Activated CD4-positive, alpha-beta T cell treated with anti-CD3 and anti-CD28 coated beads for 24 hours (primary cell): ENCODE measurements at places on chromosomes 3 and 15.
A peak's percentile ranks its signal among the peaks of the same experiment; 100 is the strongest.

GRCh38 chr15:72169236-72169920 lies 28.2 kb downstream of the GRAMD2A start:
- DNase-seq = no peak

DNA sequence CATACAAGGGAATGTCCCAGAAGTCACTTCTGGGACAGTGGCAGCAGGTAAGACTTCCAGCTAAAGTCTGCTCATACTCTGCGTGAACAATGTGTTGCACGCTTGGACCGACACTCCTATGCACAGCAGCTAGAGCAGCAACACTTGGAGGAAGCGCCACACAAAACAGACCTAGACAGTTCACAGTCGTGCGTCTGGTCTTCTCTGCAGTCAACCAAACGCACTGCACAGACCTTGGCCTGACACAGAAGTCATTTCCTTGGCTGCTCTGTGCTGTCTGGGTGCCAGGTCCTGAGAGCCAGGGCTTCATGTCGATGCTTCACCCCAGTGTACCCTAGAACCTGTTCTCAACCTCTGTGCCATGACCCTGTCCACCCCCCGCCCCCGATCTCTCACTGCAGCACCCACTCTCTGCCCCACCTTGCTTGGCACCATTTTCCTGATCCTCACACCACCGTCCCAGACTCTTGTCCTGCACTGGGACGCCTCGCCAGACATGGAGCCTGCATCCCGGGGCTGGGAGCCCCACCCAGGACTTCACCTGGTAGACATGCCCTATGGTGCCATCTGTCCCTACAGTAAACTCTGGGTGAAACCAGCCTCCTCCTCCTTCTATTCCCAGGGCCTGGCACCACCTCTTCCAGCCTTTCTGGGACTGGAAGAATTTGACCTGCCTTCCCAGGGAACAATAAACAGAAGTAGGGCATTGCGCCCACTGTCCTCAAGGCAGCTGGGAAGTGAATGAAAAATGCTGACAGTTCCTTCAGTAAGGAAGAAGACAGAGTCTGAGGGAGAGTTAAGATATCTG lies 3.1 kb downstream of the ATP10A start:
- DNase-seq = no peak

- DNase-seq = no peak
Measured at GRCh38 chr3:9715136-9715535, 11.5 kb downstream of the CPNE9 start.

DNA sequence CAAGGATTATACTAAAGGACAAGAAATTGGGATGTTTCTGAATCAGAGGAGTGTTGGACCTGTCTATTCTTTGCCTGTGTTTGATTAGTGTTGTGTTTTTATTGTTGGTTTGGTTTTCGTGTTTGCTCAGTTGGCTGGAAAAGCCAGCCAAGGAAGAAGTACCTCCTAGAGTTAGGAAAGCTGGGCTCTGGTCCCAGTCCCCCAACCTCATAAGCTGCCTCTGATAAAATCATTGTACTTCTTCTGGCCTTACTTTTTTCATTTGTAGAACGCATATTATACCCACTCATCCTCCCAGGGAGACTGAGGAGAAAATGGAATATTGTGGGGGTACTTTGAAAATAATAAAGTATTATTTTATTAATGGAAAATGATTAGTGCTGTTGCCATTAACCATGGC lies 177.4 kb upstream of the TRIM42 start:
- DNase-seq = no peak

GRCh38 chr15:28932361-28932760 lies 46.6 kb downstream of the APBA2 start:
- no peak for DNase-seq

DNA sequence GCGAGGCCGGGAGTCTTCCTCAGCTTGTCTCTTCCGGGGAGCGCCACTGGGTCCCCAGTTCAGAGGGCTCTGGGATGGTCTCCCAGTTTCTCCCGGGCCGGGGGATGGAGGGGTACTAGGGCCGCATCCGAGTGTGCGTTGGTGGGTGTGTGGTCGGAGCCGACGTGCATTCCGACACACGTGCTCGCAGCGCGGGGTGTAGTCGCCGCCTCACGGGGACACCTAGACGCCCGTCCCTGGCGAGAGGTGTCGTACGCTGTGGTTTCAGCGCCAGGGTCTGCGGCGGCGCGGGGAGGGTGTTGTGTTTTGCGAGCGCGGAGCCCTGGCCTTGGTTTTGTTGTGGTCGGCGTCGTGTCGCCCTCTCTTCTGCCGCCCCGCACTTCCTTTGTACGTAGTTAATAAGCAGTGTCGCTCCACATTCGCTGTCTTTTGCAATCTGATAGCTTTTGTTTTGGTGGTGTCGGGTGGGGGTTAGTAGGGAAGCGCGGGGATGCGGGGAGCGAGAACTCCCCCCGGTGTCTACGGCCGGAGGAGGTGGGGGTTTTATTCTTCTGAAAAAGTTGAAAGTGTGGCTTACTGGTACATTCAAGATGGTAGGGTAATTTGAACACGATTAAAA lies 2.2 kb downstream of the IGF1R start:
- peak; percentile 15 for DNase-seq

GRCh38 chr3:172317984-172318383 lies 130.3 kb downstream of the GHSR start:
- no peak for DNase-seq

DNA sequence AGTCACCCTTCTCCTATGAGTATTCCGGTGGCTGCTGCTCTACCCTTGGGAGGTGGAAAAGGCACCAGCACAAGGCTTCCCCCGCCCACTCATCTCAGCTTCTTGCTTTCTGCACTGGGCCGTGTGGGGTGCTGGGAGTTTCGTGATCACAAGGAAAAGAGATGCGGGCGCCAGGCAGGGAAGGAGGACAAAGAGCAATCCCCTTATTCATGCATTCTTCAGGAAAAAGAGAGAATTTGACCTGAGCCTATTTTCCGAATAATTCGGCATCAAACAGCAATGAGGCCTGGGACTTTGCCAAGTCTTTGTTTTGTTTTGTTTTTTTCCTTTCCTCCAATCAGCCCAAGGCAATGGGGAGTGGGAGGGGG lies 102.2 kb upstream of the LPP start:
- DNase-seq = no peak

DNA sequence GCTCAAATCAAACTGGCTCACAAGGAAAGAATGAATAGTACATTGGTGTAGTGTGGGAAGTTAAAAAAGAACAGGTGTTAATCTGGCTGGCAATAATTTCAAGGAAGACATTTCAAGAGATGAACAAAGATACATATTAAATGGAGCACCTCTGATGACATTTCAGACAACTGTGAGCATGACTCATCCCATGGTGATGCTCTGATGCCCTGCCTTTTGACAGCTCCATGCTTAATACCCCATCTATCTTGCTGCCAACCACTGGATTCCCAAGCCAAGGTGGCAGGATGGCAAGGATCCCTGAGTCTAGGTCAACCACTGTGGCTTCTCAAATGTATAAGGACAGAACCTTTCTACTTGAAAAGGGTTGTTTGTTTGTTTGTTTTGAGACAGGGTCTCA lies 29.3 kb downstream of the LRRC2 start:
- no peak for DNase-seq

- DNase-seq = no peak
Measured at GRCh38 chr3:62405566-62405965, 32.2 kb upstream of the FEZF2 start.

- DNase-seq = no peak
Measured at GRCh38 chr3:196985298-196985697, 16.7 kb upstream of the PIGZ start.

DNA sequence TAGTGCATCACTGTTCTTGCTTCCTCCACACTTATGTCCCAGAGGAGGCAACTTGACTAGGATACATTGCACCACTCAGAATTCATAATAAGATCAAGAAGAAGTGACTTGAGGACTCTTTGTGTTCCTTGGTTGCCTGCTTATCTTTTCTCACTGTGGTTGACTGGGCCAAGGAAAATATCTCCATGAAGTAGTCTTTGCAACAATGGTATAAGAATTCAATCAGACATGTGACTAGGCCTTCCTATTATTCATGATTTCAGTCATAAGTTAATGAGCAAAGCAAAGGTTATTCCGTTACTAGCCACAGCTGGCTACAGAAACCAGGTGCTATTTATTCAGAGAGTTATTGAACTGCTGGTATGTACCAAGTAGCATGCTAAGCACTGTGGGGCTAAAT lies 359.3 kb downstream of the RORA start:
- DNase-seq = no peak

GRCh38 chr3:141979050-141979671 lies 102.7 kb downstream of the ATP1B3 start:
- no peak for DNase-seq

GRCh38 chr15:38253351-38253781 lies 730 bp downstream of the SPRED1 start:
- DNase-seq = no peak

- no peak for DNase-seq
Measured at GRCh38 chr3:70952033-70952747, 631.3 kb downstream of the FOXP1 start.

GRCh38 chr3:143901105-143901504 lies 52.8 kb upstream of the SLC9A9 start:
- DNase-seq = no peak

DNA sequence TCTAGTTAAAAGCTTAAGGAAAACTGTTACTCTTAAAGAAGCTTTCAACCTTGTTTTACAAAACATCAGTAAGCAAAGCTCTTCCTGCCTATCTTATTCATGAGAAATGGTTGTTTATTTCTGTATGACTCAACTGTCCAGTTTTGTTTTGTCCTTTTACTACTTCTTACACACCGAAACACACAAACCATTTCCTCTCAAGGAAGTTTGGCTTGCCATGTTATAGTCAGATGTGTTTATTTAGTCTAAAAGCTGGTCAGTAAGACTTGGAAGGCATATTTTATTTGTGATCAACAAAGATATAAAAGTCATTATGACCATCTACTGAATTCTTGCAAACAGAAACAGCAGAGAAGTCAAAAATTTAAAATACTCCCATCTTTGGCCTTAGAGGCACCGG lies 53.2 kb upstream of the RBSN start:
- no peak for DNase-seq

DNA sequence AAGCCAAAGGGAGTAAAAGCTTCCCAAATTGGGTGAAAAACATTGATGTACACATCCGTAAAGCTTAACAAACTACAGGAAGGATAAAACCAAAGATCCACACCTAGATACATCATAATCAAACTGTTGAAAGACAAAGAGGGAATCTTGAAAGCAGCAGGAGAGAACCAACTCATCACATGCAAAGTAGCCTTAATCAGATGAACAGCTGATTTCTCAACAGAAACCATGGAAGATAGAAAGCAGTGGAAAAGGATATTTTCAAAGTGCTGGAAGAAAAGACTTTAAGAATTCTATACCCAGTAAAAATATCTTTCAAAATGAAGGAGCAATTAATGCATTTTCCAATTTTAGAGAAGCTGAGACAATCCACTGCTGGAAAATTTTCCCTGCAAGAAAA lies 36.8 kb downstream of the CHRNA7 start:
- DNase-seq = no peak

DNA sequence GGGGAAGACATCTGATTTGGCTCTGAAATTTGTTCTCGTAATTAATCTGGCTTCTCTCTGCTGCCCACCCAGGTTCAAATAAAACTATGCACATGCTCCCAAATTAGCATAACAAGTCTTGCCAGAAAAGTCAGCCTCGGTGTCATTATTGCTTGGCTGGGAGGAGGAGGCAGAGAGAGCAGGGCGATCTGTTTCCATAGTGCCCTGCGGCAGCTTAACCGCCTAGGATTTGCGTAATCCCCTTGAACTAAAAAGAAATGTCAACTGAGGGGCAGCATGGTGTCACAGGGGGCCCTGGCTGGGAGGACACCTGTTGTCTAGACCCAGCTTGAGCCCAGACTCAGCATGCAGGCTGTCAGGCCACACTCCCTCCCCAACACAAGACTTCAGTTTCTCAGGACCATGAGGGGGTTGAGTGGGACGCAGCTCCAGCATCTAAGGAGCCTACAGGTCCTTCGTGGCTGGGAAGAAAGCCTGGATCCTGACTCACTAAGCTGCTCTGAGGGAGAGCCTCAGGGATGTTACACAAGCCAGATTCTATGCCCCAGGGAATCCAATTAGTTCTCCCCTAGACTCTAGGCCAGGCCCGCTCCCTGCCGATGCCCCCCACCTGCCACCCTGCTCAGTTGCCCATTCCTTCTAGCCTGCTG lies 17.3 kb downstream of the MRPS11 start:
- no peak for DNase-seq

GRCh38 chr15:64476550-64476949 lies 16.2 kb downstream of the ZNF609 start:
- no peak for DNase-seq

GRCh38 chr15:61115241-61115640 lies 113.9 kb downstream of the RORA start:
- DNase-seq = no peak

DNA sequence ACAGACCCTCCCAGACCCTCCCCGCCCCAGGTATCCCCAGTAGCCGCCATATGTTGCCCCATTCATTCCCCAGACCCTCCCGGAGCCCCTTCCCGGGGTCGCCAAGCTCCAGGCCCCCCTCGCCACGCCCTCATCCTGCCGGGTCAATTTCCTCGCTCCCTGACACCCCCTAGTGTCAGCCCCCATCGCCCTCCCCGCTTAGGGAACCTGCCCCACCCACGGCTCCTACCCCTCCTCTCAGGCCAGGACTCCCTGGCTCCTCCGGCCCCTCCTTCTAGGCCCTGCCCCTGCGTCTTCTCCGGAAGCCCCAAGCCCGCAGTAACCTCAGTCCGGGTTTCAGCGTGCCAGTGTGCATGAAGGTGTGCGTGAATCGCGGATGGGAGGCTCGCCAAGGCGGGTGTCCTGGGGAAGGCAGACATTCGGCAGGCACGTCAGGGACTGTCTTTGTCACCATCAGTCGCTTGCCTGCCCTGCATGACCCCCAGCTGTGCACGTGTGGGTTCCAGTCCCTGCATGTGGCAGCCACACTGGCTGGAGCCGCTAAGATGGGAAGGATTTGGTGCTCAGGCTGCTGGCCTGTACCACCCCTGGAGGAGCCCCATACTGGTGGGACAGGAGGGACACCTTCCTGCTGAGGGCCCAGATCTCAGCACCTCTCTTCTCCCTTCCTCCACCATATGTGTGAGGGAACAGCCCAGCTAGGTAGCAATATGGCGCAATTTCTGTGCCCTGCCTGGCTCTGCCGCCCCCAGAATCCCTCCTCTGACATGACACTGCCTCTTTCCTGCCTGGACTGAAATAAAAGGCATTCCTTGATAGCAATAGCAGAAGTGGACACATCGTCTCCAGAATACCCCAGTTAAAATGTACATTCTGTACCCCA lies 693 bp downstream of the DISP2 start:
- DNase-seq = no peak

- no peak for DNase-seq
Measured at GRCh38 chr15:76868740-76869139, 36.4 kb downstream of the SCAPER start.

DNA sequence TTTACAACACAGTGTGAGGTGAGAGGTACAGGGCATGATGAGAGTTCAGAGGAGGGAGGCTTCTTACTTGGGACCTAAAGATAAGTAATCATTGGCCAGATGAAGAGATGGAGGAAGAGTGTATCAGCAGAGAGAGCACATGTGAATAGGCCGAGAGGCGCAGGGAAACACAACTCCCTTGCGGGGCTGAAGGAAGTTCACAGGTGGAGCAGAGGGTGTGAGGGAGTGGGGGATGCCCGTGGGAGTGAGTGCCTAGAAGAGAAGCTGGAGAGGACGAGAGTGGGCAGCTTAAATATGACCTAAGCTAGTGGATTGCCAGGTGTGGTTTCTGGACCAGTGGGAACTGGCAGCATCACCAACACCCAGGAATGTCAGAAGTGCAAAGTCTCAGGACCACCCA lies 98.2 kb upstream of the TBC1D5 start:
- DNase-seq = no peak
